ENCODE measurements at places on chromosomes 4 and X.

DNA sequence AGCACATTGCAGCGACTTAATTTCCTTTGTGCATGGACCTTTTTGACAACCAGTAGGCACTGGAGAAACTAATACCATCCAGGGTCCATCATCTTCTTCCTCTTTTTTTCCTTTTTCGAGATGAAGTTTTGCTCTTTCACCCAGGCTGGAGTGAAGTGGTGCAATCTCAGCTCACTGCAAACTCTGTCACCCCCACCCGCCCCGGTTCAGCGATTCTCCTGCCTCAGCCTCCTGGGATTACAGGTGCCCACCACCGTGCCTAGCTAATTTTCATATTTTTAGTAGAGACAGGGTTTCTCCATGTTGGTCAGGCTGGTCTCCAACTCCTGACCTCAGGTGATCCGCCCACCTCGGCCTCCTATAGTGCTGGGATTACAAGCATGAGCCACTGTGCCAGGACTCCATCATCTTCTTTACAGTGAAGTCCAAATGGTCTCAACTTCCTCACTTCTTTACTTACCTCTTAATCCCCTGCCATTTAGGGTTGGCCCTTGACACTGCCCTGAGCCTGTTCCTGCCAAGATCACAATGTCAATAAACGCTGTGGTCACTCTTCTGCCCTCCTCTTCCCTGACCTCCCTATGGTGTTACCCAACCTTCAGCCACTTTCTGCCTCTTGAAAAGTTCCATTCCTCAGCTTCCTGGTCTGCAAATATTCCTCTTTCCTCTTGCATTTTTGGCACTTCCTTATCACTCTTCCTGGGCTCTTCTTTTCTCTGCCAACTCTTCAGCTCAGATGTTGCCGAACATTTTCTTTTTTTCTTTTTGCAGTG, 119.8 kb upstream of the SLC34A2 start:
- no peak for DNase-seq

DNA sequence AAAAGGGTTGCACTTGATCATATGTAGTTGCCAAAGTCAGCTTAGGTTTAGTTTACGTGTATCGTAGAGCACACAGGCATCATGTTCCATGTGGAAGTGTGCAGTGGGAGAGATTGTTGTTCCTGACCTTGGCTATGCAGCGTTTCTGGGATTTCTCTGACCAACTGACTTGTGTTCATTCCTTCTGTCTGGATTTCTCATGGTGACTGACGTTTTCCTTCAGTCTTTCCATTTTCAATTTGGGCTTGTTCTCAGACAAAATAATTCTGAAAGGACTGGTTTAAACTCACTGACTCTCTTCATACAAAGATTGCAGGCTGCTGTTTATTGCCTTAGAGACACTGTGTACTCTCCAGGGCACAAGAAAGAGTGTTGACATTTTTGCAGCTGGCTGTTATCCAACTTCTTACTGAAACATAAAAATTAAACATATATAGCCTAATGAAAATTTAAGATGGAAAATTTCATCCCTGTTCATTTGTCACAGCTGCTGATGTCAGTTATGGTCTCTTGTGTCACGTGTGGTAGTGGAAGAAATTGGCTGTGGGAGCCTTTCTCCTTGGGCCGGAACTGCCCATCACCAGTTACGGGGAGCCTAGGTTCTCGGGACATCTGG, 95.4 kb downstream of the TNIP2 start:
- no peak for DNase-seq

DNA sequence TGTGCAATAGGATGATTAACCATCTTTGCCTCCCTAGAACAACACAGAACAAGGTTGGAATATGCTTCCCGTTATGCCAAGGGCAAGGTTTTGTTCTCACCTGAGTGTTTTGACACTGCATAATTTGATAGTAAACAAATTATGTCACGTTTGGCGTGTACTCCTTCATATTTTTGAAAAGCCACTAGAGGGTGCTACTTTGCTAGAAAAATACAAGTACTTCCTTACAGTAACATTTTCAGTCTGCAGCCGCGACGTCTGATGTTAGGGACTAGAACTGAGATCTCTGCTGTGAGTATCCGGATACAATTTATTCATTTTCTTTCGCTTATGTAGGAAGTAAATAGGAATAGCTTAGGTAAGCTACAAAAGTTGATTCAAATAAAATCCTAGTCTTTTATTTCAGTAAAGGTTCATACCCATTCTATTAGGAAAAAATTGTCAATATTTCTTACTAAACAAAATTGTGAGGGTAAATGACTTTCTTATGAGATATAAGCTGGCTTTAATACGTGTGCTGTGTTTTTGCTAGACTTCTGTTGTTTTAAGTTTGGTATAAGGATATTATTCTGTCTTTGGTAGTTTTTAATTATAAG, 181.1 kb upstream of the WDFY3 start:
- peak; percentile 9 for DNase-seq

DNA sequence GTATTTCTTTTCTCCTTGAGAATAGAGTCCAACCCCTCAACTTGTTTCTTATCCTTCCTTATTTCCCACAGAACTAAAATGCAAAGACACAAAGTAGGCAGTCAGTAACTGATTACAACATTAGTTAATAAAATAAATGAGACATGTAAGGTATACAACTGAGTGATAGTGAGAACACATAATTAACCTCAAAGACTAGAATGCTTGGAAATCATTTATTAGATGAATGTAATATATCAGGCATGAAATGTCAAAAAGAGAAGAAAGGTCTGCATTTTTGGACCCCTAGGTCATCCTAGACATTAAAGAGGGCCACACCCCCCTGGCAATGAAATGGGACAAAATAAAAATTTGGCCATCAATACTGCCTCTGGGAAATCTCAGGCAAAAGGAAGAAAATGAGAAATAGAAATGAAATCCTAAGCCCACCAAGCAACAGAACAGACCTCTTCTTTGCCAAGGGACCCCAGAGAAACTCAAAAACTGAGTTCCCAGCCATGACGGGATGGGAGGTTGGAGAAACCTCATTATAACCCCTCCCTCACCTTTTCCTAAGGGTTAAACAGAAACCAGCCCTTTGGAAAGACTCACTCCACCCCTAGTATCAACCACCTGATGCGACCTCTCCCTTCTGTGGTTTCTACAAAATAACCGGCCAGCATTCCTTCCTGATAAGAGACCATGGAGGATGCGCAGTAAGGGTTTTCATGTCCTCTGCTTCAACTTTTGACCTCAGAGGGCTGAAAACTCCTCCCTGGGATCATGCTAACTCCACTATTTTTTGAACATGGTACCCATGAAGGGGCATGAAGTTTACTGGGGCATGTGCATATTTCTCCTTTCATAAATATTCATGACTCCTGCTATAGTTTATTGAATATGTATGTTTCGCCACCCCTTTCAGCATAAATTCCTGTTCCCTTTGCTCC, 90.0 kb upstream of the EXOC1L start:
- DNase-seq, result no peak

DNA sequence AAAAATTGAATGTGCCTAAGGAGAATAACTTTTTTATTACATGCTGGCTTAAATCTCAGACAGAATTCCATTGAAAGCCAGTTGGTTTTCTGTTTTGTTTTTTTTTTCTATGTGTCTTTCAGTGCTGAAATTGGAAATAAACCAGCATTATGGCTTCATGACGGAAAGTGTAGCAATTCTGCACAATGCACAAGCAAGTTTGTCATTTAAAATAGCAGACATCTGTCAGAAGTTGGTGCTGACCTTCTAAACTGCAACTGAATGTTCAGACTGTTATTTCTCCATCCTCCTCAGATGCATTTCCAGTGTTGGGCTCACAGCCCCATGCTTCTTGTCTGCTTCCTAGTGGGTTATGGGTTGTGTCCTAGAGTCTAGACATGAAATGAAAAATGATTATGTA, 107.2 kb upstream of the LIMCH1 start:
- DNase-seq, result no peak

DNA sequence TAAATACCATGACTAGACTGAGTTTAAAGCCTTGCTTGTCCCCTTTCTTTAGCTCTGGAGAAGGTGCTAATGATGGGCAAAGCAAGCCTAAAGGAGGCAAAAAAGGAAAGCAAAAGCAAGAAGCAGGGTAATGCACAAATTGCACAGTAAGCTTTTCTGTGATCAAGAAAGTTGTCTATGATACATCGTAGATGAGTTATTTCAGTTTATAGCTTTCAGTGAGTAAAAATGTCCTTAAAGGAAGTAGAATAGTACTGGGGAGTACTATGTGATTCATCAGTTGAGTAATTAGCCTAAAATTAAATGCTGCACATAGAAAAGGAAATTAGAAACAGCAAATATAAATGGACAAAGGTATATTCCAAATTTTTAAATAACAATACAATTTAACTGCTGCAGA, 50.2 kb upstream of the PDE5A start:
- DNase-seq, result no peak

- DNase-seq, result no peak
Measured at GRCh38 chr4:24795666-24796381, 451 bp downstream of the SOD3 start.

- no peak for DNase-seq
Measured at GRCh38 chr4:127217586-127218229, 415.0 kb upstream of the INTU start.

- peak; percentile 42 for DNase-seq
Measured at GRCh38 chr4:155759372-155760252, 791 bp downstream of the GUCY1B1 start.

GRCh38 chr4:109303140-109303496, 660 bp upstream of the COL25A1 start:
- DNase-seq, result no peak

DNA sequence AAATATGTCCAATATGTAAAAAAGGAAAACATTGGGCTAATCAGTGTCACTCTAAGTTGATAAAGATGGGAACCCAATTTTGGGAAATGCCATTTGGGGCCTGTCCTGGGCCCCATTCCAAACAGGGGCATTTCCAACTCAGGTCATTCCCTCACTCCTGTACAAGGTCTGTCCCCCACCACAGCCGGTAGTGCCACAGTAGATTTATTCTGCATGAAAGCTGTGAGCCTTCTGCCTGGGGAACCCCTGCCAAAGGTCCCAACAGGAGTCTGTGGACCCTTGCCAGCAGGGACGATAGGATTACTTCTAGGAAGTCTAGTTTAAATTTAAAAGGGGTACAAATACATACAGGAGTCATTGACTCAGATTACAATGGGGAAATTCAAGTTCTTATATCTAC, 317.6 kb upstream of the GNPDA2 start:
- no peak for DNase-seq

GRCh38 chr4:138104284-138104680, 137.9 kb downstream of the SLC7A11 start:
- DNase-seq, result no peak

- no peak for DNase-seq
Measured at GRCh38 chr4:165505958-165506837, 127.4 kb downstream of the CPE start.

DNA sequence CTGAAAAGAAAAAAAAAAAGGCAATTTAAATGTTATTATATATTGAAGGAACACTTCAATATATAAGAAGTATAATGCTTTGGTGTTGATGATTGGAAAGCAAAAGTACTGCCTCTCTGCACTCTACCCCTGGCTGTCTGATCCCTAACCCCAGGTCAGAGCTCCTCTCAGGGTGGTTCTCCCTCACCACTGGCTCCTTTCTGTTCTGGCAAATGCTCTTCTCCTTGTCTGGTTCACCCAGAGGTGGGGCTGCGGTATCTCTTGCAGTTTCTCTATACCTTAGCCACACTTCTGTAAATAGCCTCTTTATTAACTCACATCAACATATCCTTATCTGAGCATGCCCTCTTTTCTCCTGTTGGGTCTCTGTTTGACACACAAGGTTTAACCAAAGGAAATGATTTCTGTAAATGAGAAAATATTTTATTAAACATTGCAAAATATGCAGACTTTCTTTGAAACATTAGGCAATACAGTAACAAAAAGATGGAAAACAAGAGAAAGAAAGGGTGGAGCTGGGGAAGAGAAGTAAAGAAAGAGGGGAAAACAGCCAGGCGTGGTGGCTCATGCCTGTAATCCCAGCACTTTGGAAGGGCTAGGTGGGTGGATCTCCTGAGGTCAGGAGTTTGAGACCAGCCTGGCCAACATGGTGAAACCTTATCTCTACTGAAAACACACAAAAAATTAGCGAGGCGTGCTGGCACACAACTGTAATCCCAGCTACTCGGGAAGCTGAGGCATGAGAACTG, 45.7 kb downstream of the ING2 start:
- no peak for DNase-seq

DNA sequence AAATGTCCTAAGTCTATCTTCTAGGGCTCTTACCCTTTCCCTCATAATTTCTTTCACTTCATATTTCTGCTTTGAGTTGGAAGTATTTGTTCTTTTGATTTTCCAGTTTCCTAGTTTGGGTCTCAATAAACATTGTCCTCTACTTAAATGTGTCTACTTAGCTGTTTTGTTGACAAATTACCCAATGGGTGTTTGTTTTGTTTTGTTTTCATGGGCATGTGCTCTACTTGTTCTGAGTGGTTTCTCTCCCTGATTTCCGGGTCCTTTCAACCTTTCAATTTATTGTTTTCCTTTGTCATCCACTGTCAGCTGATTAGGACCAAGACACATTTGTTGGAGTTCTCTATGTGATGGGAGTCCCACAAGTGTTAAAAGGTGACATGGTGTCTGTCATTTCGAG, 1181.4 kb downstream of the RPA4 start:
- no peak for DNase-seq

DNA sequence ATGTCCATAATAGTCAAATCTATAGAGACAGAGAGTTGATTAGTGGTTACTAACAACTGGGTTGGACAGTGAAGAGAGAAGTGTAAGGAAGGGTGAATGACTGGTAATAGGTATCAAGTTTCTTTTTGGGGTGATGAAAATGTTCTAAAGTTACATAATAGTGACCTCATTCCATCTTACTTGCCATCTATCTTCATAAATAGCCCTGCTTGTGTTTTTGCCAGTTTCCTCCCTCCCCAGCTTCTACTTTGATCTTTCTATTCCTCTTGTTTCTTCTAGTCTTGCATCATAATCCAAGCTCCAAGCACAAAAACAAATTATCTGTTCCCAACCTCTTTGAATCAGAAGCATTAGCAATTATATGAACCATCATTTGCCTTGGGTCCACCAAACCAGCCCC, 40.2 kb upstream of the TET2 start:
- DNase-seq, result no peak

DNA sequence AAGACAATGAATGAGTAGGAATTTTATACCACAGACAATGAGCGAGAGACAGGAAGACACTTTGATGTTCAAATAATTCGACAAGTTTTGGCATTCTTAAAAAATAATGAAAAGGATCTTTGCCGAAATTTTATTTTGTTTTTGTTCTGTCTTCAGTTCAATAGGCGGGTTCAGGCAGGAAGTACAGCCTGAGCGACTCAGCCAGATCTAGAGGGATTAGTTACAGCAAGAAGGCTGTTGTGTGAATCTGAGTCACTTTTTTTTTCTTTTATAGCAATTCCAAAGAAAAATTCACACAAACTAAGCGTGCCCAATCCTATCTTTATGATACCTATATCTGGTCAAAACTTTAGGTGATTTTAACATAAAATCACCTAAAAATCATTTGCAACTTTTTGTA, 505.4 kb upstream of the FAM241A start:
- DNase-seq, result no peak
